Stimulated activated CD4-positive, alpha-beta T cell treated with anti-CD3 and anti-CD28 coated beads, Interleukin-15, amount 100 ng/mL, for 1 hour (primary cell): ENCODE measurements at places on chromosomes 2 and 18.

GRCh38 chr2:162382278-162382677 is 38.3 kb downstream of the GCA start:
- no peak for DNase-seq

DNA sequence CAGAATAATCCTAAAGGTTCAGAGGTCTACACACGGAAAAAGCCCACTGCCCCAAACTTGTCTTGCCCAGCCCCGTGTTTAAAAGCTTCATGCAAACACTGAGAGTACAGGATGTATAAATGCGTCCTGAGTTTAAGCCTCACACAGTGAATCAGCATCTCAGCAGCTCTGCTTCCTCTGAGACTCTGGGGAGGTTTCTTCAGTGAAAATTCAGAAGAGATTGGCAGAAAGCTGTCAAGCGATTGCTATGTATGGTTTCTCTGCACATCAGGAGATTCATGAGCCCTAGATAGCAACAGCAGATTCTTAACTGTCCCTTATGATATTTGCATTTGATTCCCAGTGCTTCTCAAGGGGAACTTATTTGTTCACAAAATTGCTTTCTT is 27.1 kb downstream of the CRACDL start:
- no peak for DNase-seq

DNA sequence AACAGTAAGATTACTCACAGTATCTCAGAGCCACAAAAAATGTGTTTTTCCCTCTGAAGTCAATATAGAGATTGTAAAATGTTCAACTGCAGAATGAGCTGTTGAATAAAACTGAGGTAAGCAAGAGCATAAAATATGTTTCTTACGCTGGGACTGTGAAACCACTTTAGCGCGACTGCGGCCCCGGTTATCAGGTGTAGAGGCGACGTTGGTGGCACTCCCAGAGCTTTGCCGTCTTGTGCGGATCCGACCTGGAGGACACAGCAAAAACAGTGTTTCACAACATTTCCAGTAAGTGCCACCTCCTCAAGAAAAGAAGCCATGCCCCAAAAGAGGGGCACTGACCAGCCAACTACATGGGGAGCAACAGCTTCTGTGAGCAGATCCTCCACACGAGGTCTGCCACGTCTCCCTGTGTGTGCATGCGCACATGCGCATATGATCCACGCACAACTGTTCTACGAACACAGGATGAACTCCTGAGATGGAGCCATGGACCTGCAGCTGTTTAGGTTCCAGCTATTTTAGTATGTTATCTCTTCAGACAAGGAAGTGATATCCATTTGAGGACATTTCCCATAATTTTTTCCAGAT is 100.7 kb upstream of the RNU4ATAC start:
- DNase-seq = no peak

- DNase-seq = no peak
These were observed 180.9 kb downstream of the FIGN start for GRCh38 chr2:163554864-163555263.

DNA sequence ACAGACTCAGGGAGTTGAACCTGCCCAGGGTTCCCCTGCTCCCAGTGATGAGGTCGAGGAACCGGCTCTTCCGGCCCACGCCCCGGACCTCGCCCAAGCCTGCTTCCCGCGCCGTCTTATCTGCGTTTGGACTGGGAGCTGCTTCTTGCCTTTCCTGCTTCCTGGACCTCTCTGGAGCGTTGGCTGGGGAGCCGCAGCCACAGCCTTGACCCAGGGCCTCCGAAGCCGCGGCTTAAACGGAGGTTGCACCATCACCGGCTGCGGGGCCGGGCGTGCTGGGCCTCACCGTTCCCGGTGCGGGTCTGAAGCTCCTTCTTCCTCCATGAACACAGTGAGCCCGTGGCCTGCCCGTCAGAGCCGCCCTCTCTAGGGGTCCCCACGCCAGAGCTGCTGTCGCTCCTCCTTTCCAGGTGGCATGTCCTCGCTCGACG is 13.3 kb downstream of the NTSR2 start:
- DNase-seq = no peak

DNA sequence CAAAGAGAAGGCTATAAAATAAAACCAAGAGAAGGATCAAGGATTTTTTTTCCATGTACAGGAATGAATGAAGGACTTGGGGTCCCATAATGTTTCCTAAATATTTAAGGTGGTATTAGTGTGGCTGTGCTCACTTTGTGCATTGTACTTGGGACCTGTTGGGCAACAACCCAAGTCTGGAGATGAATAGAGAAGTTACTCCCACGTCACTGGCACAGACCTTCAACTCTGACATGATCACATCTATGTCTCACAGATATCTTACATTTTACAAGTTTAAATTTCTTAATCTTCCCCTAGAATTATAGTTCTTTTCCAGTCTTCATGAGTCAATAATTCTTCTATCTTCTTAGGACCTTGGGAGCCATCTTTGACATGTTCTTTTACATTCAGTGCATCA is 133.4 kb downstream of the PLCL1 start:
- no peak for DNase-seq

DNA sequence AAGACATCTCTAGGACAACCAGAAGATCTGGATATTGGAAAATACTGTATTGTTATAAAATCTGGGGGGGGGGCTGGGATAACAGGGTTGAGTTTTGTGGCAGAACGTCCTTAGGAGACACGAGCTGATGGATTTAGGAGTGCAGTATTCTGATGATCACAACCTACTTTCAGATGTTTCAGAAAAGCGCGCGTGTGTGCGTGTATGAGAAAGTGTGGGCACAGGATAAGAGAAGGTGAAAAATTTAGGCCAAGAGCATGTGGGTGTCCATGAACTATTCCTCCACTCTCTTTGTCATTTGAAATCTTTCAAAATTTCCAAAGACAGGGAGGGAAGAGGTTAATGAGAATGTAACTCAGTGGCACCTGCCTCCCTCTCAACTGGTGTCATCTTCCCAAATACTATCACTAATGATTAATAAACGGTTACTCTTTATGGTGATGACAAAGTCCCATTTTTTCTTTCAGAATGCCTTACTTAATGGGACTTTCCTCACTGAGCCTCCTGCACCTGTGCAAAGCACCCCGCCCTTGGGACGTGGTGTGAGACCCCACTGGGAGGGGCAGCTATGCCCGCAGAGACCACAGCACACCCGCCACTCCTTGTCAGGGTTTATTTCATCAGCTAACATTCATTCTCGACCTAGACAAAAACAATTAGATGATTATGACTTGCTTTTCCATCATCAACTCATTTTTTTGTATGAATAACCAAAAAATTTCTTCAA is 53.6 kb downstream of the HS6ST1 start:
- DNase-seq = no peak
